Brain (organoid and tissue), 16 donors: ENCODE measurements at places on chromosomes 11 and 22. TPM values are rescaled to one million over a fixed set of nuclear protein-coding genes. Genes with fewer than 3 reads are reported as not detected.

GRCh38 chr11:61805146-61805545 lies 11.7 kb downstream of the FADS1 start:
- DNase-seq: no peak

DNA sequence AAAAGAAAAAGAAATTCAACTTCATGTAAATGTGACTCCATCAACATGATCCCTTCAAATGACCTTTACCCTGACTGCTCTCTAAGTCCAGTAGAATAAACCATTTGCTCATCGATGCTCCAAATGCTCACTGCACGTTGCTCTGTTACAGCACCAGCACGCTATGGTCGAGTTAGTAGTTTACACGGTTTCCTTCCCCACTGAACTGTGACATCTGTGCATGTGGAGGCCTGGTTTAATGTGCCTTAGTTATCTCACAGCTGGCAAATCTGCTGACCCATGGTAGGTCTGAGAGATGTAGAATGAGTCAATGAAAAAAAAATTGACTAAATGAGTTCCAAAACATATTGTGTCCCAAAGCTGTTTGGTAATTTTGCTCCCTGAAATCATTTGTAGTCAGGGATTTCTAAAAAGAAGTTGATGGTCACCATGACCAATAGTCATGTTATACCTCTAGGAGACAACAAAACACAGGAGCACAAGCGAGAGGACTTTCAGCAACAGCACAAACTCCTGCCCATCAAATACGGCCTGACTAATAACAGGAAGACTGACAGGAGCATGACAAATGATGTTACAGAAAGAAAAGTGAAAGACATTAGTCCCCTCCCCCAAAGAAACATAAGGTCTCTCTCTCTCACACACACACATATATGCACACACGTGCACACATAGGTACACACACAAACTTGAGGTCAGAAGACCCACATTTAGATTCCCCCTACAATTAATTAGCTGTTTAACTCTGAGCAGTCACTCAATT lies 624.5 kb downstream of the OPCML start:
- DNase-seq: no peak

DNA sequence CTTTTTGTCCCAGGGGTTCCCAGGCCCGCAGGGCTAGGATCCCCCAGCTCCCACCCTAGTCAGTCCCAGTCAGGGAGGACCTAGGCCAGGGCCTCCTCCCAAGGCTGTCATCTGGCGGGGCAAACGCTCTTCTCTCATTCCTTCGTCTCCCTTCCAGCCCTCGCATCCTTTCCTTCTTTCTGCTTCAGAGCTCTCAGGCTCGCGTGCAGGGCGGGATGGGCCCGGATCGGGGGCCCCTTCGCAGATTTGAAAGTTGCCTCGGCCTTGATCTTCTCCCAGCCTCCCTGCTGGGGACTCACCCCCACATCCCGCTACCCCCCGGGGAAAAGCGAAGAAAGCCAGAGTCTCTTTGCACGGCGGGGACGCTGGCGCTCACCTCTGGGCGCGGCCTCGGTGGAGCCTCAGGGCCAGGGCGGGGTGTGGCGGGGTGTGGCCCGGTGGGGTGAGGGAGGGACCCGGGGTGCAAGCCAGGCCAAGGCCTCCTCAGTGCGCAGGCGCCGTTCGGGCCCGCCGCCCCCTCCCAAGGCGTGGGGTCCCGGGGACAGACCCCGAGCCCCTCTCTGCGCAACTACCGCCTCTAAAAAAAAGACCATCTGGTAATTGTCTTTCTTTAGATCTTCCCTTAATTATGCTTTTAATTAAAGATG lies 14.8 kb upstream of the PAX6 start:
- DNase-seq: no peak

DNA sequence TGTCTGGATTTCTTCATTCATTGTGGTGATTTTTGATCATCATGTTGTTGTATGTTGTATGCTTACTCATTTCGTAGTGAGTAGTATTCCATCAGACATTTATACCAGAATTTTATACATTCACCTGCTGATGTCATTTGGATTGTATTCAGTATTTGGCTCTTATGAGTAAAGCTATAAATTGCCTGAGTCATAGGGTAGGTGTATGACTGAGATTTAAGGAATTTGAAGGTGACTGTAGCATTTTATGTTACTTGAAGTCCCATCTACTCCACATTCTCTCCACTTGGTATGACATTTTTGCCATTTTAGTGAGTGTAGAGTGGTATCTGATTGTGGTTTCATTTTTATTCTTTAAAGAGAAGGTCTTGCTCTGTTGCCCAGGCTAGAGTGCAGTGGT lies 548.2 kb downstream of the TBC1D22A start:
- DNase-seq: no peak

- DNase-seq: no peak
Observed at GRCh38 chr22:35437049-35437448, 37.1 kb downstream of the MCM5 start.

DNA sequence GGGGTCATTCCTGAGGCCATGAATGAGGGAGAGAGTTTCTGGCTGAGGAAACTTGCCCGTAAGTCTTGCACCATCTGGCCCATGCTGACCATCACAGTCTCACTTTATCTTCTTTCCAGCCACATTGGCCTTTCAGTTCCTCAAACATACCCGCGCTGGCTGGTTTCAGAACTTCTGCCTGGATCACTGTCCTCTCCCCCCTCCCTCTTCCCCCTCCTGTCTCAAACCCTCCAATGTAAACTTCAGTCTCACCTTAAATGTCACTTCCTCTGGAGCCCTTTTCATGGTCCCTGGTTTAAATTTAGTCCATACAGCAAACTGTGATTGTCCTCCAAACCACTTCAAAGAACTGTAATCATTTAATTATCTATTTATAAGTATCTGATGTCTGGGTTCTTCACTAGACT lies 3.7 kb upstream of the TMEM109 start:
- DNase-seq: no peak

GRCh38 chr11:69773626-69774353 lies 1.4 kb downstream of the FGF4 start:
- no peak for DNase-seq

DNA sequence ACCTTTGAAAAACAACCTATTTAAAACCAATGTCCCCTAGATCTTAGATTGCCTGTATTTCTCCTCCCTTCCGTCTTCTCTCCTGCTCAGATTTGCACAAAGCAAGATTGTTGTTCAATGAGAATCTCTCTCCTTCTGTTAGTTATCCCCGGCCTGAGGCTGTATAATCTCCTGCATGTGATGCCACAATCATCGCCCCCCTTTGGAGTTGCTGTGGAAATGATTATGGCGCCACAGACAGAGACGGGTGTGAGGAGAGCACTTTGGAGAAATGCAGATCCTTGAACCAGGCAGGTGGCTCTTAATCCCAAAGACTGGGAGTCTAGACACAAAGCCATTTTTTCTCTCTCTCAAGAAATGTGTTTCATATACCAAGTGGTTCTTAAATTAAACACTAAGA lies 941.3 kb downstream of the OPCML start:
- DNase-seq: no peak

DNA sequence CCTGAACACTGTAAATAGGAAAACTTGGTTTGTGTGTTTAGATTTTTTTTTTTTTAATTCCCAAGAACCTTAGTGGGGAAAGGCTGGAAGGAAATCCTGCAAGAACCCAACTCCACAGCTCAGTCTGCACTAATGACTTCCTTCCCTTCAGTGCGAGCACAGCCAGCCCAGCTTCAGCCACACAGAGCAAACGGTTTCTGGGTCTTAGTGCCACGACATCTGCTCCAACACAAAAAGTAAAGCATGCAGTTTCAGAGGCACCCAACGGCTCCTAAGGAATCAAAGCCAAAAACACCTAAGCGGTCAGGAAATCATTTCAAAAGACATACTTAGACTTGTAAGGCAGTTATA lies 236.1 kb downstream of the TTC28 start:
- DNase-seq: peak; percentile 90

DNA sequence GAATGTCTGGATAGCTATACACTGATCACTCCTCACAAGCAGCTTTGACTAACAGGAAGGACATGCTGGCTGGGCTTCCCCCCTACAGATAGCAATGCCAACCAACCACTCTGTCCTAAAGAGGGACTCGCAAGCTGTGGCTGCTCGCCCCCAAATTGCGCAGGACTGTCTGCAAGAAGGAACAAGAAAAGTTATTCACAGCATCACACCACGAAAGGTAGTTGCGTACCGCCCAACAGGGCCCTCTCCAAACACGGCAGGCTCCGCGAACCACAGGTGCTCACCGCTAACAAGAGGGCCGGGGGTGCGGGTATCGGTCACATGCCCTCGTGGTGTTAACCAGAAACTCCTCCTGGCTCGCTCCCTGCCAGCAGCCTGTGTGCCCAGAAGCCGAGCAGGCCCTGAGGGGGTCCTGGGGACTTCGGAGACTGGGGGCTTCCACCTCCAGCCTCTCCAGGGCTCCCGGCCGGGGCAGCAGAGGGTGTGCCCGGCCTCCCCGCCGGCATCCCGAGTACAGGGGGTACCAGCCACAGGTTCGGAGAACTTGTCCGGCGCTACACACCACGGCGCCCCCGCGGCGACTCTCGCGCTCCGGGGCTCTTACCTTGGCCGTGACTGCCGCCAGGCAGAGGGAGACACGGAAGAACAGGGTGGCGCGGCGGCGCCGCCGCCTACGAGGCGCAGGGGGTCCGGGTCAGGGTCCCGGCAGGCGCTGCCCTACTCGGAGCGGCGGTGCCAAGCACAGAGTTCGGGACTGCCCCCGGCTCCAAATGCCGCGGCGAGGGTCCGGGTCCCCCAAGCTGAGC lies 682 bp downstream of the LARGE1 start:
- DNase-seq: peak; percentile 65

GRCh38 chr11:115408036-115408921 lies 95.9 kb downstream of the CADM1 start:
- peak; percentile 83 for DNase-seq

- peak; percentile 65 for DNase-seq
Observed at GRCh38 chr11:81444297-81444696, 1289.4 kb downstream of the FAM181B start.

DNA sequence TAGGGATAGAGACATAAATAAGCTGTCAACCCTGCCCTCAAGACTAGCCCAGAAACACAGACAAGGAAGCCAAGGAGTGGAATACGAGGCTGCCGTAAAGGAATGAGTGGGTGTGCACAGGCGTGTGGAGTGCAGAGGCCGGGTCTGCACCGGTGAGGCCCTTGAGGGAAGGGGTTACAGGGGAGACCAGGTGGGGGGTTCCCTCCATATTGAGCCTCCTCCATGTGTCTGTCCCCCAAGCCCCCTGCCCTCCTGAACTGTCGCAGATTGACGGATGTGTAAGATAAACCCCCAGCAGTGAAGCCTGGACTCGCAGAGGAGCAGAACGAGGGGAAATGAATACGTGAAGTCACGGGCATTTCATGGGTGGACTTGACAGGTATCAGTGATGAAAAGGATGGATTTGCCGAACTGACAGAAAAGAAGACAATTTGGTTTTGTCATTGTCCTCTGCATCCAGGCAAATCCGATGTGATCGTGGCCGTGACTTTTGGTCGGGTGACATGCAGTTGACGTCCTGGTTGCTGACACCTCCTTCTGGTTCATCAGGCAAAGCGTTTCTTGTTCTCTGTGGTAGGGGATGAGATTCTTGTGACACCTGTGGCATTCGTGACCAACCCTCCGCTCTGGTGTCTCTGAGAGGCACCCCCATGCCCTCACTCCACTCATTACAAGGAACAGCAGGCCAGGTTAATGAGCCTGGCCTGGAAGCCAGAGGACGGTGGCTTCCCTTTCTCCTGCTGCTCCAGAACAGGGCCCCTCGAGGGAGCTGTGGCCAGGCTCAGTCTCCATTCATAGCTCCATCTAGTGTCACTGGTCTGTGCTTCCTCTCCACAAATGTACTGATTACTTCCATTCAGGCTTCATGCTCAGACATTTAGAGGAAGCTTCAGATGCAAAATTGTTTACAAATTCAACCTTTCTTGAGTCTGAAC lies 223.1 kb upstream of the B3GAT1 start:
- peak; percentile 59 for DNase-seq

- DNase-seq: no peak
Observed at GRCh38 chr11:126817096-126817495, 183.5 kb downstream of the KIRREL3 start.

DNA sequence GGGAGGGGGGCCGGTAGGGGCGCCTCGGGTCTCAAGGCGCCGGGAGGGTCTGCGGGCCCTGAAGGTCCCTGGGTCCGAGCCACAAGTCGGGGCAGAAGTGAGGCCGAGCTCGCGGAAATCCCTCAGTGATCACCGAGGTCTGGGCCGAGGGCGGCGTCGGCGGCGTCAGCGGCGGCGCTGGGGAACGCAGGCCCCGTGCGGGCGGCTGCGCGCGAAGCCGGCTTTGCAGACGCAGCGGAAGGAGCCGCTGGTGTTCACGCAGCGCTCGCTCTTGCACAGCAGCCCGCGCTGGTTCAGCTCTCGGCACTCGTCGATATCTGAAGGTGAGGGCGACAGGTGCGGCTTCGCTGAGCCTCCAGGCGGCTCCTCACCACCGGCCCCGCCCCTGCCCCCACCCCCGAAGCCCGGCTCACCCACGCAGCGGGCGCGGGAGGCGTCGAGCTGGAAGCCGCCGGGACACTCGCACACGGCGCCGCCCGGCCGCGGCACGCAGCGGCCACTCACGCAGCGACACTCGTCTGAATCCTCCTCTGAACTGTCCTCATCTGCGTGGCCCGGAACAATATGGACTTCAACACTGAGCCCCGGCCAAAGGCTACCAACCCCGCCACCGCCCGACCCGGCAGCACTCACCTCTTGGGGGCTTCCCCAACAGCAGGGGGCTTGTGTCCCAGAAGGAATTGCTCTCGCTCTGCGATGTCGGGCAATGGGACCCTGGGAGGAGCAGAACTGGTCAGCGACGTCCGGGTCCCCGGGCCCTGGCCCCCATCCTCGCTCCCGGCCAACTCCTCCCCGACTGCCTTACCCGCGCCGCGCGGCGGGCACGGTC lies 14.2 kb downstream of the SCYL1 start:
- DNase-seq: peak; percentile 41

GRCh38 chr11:16126362-16126761 lies 230.0 kb downstream of the SOX6 start:
- peak; percentile 17 for DNase-seq

DNA sequence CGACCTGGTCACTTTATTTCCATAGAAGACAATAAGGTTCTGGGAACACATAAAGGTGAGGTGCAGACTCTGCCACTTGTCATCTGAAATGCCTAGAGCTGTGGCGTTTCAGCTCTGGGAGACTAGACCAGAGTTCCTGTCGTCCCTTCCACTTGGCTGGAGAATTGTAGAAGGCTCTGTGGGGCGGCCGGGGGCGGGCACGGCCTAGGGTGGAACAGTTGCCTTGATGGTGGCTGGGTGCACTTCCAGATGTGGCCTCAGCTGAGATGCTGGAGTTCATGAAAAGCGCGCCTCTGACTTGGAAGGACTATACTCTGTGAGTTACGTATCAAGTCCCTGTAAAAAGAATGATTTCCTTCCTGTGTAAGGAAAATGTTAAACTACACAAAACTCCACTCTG lies 16.8 kb downstream of the TRMU start:
- no peak for DNase-seq

- no peak for DNase-seq
Observed at GRCh38 chr22:45533703-45534102, 31.0 kb downstream of the FBLN1 start.

The DEPDC7 gene
- 3.6 TPM for polyA plus RNA-seq

The CHRM4 gene
- 17.8 TPM for polyA plus RNA-seq

The FCHSD2 gene
- polyA plus RNA-seq: 23.8 TPM

The ARHGAP20 gene
- polyA plus RNA-seq: 0.90 TPM

The NPAS4 gene
- polyA plus RNA-seq: not detected
